ENCODE measurements at places on chromosomes 1 and 21.
A peak's percentile ranks its signal among the peaks of the same experiment; 100 is the strongest.

DNA sequence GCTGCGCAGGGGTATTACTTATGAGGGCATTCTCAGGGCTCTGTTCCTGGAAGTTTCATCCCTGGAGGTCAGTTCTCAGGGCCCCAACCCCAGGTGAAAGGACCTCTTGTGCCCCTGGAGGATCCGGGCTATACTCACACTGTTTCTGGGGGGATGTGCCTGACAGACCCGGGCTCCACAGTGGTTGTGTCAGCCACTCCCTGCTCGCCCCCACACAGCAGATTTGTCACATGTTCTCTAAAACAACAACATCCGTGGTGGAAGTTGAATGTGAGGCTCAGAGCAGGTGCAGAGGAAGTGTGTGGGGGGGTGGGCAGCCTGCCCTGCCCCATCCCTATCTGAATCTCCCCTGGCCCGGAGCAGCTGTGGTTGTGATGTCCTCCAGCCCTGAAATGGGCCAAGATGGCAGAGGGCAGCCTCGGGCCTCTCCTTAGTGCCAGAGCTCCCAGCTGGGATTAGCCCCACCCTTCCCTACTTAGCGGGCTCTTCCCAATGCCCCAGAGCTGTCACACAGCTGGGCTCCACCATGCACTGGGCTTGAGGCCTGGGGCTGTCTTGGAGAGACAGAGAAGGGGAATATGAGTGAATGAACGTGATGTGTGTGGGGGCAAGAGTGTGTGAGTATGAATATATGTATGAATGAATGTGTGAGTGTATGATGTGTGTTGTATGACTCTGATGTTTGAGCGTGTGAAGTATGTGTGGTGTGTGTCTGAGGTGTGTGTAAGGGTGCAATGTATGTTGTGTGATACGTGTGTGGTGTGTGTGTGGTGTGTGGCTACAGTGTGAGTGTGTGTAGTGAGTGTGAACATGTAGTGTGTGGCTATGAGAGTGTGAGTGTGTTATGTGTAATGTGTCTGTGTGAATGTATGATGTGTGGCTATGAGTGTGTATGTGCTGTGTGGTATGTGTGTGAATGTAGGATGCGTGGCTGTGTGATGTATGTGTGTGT lies 1.5 kb upstream of the FCMR start:
- DNase-seq, result peak; percentile 89

- no peak for DNase-seq
These were observed at the start of gene SYT14 for GRCh38 chr1:209937996-209938959. Gene SYT14, plus strand, starts transcription at chr1:209938217. Its CDS starts 48 bp downstream, at chr1:209938265.

- DNase-seq, result no peak
These were observed 894.7 kb downstream of the ADGRL2 start for GRCh38 chr1:82695443-82695842.

DNA sequence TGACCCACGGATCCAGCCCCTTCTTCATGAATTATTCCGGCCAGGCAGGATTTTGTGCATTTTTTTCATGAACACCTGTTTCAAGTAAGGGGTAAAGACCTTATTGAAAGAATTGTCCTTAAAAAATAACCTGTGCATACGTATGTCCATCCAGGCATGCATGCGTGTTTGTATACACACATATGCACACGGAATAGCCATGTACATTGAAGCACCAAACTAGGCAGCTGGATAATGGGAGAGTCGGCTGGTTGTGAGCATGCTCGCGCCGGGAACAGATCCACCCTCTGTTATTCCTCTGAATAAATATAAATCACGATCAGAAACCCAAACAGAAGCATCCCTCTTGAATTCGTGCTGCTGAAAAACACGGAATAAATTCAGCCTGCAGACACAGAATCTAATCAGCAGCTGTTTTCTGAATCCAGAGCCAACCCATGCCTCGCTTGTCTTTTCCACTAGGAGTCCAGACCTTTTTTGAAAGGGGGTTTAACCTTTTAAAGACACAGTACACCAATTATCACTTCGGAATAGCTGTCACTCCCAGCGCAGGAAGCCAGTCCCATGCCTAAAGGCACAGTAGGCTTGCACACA lies at the start of gene HIVEP3:
Gene HIVEP3 (minus strand): TSS at position 473 of the 594 bp plus-strand sequence.
- no peak for DNase-seq

DNA sequence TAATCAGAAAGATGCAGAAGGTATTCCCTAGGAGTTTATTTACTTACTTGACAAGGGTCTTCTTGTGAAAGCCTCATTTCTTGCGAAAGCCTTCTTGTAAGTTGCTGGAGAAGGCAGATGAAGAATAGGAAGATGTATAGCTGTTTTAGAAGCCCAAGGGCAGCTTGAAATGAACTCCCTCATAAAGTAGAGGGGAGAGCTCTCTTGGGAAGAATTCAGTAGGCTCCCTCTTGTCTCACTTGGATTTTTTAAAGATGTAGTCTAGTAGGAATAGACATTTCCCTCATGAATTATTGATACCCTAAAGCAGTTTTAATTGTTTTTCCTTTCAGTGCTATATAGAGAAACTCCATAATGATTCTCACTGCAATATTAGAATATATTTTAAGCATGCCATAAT lies 639.2 kb upstream of the CXADR start:
- DNase-seq, result no peak

DNA sequence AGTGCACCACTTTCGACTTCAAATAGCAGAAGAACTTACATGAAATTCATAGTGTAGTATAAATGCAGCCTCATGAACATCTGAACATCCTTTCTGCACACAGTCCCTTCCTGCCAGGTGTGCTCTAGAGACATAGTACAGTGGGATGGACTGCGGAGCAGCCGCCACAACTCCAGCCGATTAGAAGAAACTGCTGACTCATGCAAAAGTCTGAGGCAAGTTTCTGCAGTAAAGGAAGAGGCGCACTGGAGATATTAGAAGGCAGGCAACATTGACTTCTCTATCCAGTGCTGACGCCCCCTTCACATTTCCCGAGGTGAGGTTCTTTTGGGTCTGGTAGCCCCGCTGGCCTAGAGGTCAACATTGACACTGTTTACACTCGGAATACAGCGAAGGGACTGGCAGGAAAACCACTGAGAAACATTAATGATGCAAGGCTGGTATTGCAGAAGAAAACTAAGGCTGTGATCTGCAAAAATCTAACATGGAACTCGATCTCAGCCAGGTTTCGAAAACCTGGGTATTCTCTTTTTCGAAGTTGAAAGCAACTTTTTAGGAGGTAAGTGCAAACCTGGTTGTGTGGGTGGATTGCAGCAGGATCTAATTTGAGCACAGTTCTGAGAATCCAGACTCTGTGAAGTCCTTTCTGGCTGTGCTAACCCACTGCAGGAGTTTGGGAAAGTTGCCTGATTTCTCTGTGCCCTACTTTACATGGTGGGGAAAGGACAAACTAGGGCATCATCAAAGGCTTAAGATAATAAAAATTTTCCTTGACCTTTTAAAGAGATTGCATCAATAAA lies 90.7 kb downstream of the CDC7 start:
- peak; percentile 18 for DNase-seq

DNA sequence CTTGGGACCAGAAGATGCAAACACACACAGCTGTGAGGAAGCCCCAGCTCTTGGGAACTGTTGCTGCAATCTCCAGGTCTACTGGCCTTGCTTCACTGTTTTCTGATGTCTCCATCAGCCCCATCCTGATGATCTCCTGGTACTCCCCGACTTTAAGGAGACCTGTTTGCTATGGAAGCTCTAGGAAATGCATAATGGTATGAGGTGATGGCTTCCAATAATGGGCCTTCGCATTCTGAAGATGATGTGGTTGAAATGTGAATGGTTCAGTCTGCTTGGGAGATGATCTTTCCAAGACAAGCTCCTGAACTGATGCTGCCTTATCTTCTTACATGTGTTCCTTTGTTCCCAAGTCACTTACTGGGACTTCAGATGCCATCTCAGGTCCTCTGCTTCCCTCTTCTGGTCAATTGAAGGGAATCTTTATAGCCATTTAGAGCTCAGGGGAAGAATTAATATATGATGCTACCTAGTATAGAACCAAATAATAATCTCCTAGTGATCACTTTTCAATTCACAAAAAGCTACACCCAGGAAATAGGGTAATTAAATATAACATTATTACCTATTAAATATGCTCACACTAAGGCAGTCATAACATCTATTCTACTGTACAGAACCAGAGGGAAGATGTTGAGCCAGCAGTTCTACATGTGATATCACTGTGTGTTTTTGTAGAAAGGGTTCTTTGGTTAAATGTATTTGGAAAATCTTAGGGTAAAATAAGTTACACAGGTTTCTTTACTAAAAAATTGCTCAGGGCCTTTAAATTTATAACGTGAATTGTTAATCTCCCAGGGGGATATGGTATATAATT lies 73.9 kb upstream of the VTCN1 start:
- no peak for DNase-seq

GRCh38 chr1:232624546-232625281 lies 5.2 kb downstream of the SIPA1L2 start:
- DNase-seq, result no peak

- DNase-seq, result no peak
These were observed 7.6 kb downstream of the GNB1 start for GRCh38 chr1:1883092-1883873.

DNA sequence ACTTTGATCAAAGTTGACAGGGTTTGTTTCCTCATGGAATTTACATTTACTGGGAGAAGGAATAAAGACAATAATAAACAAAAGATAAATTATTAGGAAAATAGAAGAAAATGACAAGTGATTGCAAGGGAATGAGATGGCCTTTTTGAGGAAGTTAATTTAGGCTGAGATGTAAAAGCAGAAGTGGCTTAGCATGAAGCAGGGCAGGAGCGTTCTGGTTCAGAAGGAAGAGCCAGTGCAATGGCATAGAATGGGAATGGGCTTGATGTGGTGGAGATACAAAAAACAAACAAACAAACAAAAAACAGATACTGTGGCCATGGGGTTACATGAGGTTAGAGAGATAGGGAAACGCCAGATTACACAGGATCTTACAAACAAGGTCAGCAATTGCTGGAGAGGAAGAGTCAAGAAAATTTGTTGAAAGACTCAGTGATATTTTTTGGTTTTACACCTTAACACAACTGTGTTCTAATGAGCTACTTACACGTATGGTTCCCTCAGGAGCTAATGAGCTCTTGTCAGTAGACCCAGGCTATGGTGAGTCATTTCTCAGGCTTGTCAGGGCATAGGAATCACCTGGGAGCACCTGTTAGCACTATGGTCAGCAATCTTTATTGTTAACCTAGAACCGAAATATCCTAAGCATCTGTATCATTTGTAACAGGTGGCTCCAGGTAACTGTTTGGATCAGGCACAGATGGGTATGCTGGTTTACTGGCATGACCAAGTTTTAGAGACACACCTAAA lies 8.7 kb upstream of the CADM3 start:
- DNase-seq, result no peak

- DNase-seq, result no peak
These were observed 43.6 kb downstream of the RAP1GAP start for GRCh38 chr1:21625390-21626190.

GRCh38 chr1:86207323-86207722 lies 50.8 kb upstream of the COL24A1 start:
- DNase-seq, result no peak

DNA sequence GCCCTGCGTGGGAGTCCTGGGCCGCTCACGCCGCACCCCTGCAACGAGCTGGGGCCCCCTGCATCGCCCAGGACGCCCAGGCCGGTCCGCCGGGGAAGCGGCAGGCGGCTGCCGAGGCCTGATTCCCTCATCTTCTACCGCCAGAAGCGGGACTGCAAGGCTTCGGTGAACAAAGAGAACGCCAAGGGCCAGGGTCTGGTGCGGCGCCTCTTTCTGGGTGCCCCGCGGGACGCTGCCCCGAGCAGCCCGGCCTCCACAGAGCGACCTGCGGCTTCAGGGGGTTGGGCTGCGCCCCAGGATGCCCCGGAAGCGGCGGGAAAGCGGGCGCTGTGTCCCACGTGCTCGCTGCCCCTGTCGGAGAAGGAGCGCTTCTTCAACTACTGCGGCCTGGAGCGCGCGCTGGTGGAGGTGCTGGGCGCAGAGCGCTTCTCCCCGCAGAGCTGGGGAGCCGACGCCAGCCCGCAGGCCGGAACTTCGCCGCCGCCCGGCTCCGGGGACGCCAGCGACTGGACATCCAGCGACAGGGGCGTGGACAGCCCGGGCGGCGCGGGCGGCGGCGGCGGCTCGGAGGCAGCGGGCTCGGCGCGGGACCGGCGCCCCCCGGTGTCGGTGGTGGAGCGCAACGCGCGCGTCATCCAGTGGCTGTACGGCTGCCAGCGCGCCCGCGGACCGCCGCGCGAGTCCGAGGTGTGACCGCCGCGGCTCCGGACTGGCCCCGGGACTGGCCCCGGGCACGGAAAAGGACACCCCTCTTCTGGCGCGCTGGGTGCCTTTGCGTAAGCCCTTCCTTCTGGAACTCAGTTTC lies 2.7 kb downstream of the FAM110D start:
- peak; percentile 48 for DNase-seq

DNA sequence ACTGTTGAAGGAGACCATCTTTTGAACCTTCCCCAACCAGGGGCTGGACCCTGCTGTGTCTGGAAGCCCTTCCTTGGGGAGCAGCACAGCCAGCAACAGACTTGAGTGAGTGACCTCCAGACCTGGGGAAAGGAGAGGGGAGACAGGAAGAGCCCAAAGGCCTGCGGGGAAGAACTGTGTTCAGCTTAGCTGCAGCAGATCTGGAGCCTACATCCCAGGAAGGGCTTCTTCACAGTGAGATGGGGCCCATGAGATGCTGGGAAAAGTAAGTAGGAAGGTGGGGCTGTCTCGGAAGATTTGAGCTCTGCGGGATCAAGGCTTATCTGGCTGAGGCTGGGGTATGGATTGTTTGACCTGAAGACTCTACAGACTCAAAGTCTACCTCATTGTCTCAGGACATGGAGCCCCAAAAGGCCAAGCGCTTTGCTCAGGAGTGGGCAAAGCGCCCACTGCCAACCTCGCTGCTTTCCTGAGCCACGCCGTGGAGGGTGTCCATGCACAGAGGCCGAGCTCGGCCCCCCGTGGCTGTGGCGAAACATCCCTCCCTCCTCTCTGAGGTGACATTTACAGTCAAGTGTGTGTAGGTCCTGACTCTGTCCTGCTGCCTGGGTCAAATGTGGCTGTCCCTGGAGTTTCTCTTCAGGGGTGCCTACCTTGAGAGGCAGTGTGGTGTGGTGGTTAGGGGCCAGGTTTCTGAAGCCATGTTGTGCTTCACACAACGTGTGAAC lies 24.5 kb downstream of the SPOCD1 start:
- no peak for DNase-seq

- DNase-seq, result no peak
These were observed 131.0 kb upstream of the HMCN1 start for GRCh38 chr1:185603158-185603557.

GRCh38 chr1:76262601-76263000 lies 188.1 kb downstream of the ST6GALNAC3 start:
- DNase-seq, result no peak

DNA sequence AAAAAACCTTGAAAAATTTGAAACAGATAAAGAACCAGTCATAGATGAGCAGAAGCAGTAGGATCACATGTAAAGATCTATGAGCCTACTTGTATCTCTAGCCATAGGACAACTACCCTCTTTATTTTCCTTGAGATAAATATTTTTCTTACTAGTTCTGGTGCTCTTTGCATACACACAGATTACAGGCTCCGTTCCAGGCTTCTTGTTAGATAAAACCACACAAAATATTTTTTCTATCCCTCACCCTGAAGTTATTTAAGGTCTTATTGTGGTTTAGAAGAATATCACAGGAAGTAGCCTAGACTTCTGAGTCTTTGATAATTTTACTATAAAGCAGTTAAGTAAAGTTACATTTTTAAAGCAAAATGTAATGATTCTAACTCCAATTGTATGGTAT lies 512.2 kb downstream of the NEGR1 start:
- DNase-seq, result no peak

All from activated naive CD4-positive, alpha-beta T cell treated with anti-CD3 and anti-CD28 coated beads for 36 hours (primary cell).